ENCODE measurements at places on chromosomes 7 and 10.

- no peak for DNase-seq
Observed at GRCh38 chr10:125734823-125735222, 15.3 kb downstream of the EDRF1 start.

GRCh38 chr10:95440756-95441546 lies 120.2 kb downstream of the SORBS1 start:
- no peak for DNase-seq

DNA sequence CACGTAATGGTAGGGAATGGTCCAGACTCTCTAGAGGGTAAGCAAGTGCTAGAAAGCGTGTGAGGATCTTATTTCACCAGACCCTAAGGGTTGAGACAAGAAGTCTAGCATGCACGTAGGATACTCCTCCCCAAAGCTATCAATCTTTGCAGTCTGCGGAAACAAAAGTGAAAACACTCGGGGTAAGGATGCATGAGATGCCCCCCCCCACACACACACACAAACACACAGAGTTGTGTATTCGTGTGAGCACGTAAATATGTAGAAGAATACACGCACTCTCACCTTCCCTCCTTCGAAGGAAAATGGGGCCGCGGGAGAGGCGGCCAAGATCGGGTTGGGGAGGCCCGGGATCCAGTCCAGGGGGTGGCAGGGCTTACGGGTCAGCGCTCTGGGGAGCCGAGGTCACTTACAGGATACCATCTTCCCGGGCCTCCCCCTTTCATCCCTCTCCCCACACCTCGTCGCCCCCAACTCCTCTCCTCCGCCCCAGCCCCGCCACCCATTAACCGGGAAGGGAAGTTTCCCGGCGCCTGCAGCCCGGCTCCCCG lies 455 bp downstream of the CUL2 start:
- DNase-seq: no peak

DNA sequence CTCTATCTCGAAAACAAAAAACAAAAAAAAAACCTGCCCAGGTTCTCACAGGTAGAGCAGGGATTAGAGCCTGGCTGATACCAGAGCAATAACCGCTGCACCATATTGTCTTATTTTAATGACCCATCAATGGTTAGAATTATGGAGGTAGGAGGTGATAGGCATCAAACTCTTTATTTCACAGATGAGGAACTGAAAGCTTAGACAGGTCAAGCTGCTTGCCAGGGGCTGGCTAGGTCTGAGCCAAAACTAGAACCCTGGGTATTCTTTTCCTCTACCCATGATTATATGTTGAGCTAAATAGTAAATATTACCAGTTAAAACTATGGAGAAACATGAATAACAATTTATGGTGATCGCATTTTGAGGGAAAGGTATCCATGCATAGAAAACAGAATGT lies 2.0 kb upstream of the PPP1R3C start:
- no peak for DNase-seq

GRCh38 chr10:865257-865656 lies 66.2 kb downstream of the LARP4B start:
- DNase-seq: no peak

DNA sequence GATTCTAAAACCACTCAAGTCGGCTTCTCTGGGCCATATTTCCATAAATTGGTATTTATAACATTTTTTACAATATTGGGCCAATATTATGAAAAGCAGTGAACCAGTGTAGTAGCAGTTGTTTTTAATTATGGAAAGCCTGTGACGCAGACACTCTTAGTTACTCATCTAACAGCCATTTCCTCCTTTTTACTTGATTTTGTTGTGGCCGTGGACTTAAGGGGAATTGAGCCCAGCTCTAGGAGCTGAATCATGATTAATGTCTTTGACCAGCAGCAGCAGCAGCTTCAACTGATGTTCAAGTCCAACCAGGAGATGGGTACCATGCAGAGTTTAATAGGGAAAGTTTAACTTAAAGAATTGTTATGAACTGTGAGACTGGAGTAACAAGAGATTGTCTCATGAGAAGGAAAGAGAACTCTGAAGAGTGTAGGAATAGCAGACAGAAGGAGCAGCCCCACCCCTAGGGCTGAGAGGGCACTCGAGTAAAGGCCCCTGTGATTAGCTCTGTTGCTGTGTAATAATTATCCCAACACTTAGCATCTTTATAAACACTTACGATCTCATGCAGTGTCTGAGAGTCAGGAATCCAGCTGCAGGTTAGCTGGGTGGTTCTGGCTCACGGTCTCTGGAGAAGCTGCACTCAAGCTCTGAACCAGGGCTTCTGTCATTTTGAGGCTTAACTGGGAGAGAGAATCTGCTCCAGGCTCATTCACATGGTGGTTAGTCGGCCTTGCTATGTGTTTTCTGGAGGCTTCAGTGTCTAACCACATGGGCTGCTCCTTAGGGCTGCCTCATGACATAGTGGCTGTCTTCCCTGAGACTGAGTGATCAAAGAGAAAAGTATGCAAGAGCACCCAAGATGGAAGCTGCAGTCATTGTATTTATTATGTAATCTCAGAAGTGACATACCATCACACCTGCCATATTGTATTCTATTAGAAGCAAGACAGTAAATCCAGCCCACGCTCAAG lies 4.6 kb downstream of the LANCL2 start:
- no peak for DNase-seq

- no peak for DNase-seq
Observed at GRCh38 chr10:4809156-4809555, 16.9 kb upstream of the AKR1E2 start.

GRCh38 chr7:16712916-16713315 lies 40.6 kb upstream of the TSPAN13 start:
- no peak for DNase-seq

- DNase-seq: no peak
Observed at GRCh38 chr10:85620807-85621206, 745.8 kb downstream of the GRID1 start.

DNA sequence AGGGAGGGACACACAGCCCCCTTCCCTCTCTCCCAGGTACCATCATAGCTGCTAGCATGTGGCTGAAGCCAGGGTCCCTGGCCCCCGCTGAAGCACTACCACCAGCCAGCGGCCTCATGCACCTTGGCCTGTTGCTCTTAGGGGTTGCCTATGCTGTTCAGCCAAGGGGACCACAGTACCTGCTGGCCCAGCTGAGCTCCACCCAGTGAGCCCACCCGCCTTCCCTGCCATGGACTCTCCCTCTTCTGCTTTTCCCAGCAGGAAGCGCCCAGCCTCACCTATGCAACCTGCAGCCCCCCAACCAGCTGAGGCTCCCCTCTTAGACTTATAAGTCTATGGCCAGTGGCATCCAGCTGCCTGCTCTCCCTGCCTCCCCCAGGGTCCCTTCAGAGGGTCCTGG lies 8.7 kb upstream of the MTPAP start:
- DNase-seq: no peak

DNA sequence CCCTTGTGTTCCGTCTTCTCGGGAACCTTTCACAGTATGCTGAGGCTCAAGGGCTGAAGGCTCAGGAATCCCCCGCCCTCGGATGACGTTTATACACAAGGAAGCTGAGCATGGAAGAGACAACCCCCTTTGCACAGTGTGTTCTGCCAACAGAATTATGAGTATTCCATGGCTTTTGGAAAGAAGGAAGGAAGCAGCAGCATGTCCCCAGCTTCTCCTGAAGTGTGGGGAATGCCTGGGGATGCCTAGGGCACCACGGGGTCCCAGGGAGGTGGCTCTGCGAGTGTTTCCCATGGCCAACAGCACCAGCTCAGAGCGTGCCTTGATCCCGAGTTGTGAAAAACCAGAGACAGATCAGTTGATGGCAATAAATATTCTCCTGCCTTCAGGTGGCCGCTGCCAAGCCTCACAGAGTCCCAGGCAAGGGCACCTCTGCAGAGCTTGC lies 88.8 kb upstream of the DDC start:
- DNase-seq: no peak

GRCh38 chr7:3747467-3747866 lies 446.4 kb downstream of the SDK1 start:
- no peak for DNase-seq

GRCh38 chr7:12941512-12941911 lies 254.1 kb downstream of the ARL4A start:
- DNase-seq: no peak

- DNase-seq: no peak
Observed at GRCh38 chr7:34048445-34048844, 143.1 kb downstream of the BMPER start.

All from activated naive CD4-positive, alpha-beta T cell (primary cell).